Naive thymus-derived CD8-positive, alpha-beta T cell (primary cell): ENCODE measurements at places on chromosomes 7 and 10.

DNA sequence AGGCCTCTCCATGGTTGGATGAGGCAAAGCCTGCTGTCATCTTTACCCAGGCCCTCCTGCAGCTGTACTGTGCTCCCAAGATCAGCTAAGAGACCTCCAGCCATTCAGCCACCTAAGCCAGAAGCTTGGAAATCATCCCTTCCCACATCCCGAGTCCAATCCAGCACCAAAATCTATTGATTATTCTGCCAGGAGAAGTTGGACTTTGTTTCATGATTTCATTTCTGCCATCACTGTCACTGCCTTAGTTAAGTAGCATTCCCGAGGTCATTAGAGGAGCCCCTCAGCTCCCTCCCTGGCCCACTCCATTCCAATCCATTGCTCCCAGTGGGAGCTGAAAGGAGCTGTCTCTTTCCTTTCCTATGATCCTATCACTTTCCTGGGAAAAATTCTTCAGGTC, 14.1 kb downstream of the AKR1E2 start:
- no peak for DNase-seq

DNA sequence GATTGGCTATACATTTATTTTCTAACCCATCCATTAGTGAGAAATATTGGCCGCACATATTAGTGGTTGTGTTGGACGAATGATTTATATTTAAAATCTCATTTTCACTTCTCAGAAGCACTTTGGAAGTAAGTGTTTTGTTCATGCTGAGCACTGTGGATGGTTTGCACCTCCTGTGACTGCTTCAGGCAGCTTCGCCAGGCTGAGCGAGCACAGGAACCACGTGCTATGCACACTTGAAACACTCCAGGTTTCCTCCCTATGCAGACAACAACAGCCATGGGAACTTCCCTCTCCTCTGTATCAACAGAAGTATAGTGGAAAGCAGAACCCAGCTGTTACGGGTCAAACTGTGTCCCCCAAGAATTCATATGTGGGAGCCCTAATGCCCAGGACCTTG, 67.3 kb upstream of the WDR11 start:
- DNase-seq = no peak

DNA sequence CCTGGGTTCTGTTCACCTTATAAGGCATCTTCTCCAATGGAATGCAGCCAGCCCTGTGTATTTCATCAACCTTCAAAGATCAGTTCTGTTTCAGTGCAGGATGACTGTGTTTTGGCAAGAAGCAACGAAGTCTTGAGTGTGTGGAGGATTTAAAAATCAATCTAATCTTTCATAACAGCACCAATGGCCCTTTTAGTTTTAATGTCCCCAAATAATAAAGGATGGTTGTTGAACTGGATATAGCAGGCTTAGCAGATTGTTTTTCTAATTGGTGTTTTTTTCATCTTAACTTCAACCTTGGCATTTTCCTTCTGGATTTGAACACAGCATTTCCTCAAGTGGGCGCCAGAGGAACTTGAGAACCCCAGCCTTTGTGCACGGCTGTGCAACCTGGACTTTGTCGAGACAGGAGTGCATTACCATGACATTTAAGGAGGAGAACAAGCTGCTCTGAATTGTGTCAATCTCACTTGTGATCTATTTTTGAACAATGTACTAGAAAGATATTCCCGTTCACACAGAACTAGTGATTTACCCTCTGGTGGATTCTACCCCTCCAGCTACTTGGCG, 313.3 kb upstream of the AKR1E2 start:
- no peak for DNase-seq

GRCh38 chr7:5519515-5519928, 95.9 kb upstream of the TNRC18 start:
- no peak for DNase-seq
